ENCODE measurements at places on chromosomes 7 and 10. TPM values are rescaled to one million over a fixed set of nuclear protein-coding genes. Genes with fewer than 3 reads are reported as not detected.

SLC16A12 gene
- under 0.01 TPM for total RNA-seq

ABCA13 gene
- 0.48 TPM for total RNA-seq

GARIN1A gene
- 0.48 TPM for total RNA-seq

C7orf33 gene
- total RNA-seq = not detected

ALOX5 gene
- not detected for total RNA-seq

MICALL2 gene
- total RNA-seq = 16.0 TPM
